Activated CD4-positive, alpha-beta T cell treated with anti-CD3 and anti-CD28 coated beads for 48 hours (primary cell): ENCODE measurements at places on chromosomes 3 and 15.
A peak's percentile ranks its signal among the peaks of the same experiment; 100 is the strongest.

- no peak for DNase-seq
Measured at GRCh38 chr15:39473298-39473947, 107.5 kb upstream of the THBS1 start.

- peak; percentile 65 for DNase-seq
Measured at GRCh38 chr3:172106989-172107388, 67.6 kb downstream of the FNDC3B start.

GRCh38 chr3:69126216-69126615, 3.8 kb upstream of the LMOD3 start:
- DNase-seq = no peak

DNA sequence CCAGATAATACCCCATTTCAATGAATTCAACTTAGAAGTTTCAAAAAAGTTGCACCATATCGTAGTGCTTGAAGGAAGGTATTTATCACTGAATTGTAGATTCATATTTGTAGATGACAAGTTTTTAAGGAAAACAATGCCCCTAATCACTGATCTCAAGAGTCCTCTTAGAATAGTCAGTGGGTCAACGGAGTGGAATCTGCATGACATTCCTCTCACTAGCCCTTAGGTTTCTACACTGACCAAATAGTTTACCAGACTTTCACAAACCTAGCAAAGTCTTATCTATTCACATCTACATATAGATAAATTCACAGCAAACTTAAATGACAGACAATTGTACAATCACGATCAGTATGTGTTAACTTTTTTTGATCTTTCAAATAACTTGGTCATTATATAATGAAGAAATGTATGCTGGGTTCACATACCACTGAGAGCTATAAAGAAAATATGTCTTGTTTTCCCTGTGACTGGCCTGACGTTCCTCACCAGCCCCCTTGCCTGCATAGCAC, 35.7 kb upstream of the PHLDB2 start:
- no peak for DNase-seq

- no peak for DNase-seq
Measured at GRCh38 chr3:106339551-106339950, 470.7 kb upstream of the CBLB start.

- DNase-seq = no peak
Measured at GRCh38 chr3:107643038-107643883, 120.5 kb downstream of the BBX start.

DNA sequence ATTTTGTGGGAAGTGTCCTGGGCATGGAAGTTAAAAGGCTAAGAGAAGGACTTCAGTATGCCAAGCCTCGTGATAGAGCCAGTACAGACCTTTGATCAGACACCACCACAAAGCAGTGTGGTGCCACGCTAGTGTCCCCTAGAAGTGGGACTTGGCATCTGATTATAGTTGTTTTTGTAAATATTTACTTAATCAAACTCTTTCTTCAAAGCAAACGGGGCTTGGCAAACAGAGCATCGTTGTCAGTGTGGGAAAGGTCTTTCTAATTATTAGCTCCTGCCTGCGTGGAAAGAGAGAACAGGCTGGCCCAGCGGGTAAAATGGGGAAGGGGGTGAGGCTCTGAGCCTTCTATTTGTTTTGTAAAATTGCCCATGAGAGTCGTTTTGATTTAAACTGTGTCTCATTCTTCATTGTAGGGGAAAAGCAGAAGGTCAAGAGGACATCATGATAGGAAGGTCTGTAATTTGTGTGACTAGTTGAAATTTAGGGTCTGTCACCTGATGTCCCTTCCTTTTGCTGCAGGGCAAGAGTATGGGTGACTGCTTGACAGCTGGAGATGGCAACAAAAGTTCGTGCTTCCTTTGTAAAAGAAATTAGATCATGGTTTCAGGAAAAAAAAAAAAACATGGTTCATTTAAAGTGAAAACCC, 105.0 kb downstream of the IQCH start:
- no peak for DNase-seq

GRCh38 chr3:111956995-111957734, 21.7 kb upstream of the ABHD10 start:
- no peak for DNase-seq

DNA sequence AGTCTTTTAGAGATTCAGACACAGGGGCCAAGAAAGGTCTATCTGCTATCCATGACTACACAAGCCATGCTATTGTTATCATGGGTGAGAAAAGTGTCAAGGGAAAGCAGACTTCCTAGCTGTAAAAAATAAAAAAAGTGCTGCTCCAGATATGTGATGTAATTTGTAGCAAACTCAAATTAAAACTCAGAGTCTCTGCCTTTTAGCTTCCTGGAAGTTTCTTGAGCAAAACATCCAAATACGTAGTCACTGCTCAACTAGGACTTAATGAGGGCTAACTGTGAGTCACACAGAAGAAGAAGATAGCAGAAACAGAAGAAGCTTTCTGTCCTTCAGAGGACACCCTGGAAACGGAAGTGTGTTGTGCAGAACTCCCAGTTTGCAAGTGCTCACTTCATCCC, 393.4 kb upstream of the NR2F2 start:
- DNase-seq = no peak

GRCh38 chr3:134136604-134137003, 106.9 kb upstream of the SLCO2A1 start:
- DNase-seq = no peak

DNA sequence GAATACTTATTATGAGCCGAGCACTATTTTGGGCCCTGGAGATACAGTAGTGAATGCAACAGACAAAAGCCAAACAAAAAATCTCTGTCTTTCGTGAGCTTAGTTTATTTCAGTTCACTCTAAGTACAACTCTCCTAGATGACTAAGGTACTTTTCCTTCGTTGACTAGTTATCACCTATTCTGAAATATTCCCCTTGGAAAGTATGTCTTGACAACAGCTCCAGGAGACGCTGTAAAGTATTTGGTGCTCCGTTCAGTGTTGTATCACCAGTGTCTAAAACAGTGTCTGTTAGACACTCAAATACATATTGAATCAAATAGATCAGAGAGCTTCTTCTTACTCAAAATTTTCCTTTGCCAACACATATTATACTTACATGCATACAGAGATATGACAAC, 119.6 kb downstream of the TFDP2 start:
- DNase-seq = no peak

GRCh38 chr15:74403991-74404563, 29.7 kb downstream of the SEMA7A start:
- no peak for DNase-seq

- peak; percentile 71 for DNase-seq
Measured at GRCh38 chr3:69250014-69250413, 127.6 kb upstream of the LMOD3 start.

GRCh38 chr3:134544316-134544715, 58.5 kb downstream of the CEP63 start:
- DNase-seq = no peak

DNA sequence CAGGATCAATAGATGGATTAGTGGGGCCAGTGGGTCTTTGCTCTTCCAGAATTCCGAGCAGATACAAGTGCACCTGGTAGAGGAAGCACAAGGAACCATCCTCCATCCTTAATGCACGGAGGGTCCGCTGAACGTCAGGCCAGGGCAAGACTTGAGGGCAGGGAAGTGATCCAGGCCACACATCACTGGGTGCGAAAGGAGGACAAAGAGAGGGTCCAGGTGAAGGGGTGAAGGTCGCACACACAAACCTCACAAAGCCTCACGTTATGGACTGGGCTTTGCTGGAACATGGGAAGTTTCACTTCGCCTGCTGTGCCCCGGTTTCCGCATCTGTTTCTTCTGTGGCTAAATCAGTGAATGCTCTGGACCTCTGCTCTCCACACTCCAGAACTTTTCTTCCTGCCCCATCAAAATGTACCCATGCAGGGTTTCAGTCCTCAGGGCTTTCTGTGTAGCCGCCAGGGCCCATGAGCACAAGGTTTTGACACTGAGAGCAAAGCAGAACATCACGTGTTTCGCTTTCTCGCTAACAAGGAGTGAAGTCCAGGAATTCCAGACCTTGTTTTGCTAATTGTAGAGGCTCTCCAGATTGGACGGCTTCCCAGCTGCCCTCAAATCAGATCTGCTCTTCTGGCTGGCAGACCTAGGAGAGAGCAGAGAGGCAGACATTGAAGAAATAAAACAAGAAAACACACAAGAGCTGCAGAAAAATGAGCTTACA, 56.3 kb downstream of the KLF15 start:
- no peak for DNase-seq

DNA sequence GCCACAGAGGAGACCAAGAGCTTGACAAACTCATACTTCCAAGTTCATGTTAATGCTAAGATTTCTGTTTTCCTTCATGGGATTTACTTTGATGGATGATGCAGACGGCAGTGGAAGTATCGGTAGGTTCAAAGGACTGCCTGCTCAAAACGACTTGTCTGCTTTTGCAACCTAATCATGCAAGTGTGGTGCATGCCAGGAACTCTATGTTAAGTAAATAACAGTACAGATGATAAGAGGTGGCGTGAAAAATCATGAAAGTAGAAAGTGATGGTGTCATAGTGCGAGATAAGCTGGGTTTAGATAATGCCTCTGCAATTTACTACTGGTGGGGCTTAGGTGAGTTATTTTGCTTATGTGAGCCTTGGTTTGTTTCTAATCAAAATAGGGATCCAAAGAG, 14.7 kb upstream of the LMCD1 start:
- DNase-seq = no peak

DNA sequence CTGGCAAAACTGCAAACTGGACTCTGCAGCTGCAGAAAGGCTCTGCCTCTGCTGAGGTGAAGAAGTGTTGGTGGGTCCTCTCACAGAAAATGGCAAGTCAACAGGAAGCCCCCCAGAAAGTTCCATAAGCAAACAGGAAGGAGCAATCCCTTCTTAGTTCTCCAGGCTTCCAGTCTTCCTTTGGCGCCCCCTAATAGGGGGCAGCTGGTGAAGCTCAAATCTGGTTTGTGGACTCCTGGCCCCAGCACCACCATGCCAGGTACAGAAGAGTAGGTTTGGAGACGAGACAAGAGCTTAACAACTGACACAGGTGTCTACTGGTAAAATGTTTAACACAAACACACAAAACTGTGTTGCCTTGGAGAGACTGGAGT, 35.5 kb downstream of the LEO1 start:
- no peak for DNase-seq

- DNase-seq = no peak
Measured at GRCh38 chr3:42670051-42670576, 15.2 kb upstream of the KLHL40 start.

DNA sequence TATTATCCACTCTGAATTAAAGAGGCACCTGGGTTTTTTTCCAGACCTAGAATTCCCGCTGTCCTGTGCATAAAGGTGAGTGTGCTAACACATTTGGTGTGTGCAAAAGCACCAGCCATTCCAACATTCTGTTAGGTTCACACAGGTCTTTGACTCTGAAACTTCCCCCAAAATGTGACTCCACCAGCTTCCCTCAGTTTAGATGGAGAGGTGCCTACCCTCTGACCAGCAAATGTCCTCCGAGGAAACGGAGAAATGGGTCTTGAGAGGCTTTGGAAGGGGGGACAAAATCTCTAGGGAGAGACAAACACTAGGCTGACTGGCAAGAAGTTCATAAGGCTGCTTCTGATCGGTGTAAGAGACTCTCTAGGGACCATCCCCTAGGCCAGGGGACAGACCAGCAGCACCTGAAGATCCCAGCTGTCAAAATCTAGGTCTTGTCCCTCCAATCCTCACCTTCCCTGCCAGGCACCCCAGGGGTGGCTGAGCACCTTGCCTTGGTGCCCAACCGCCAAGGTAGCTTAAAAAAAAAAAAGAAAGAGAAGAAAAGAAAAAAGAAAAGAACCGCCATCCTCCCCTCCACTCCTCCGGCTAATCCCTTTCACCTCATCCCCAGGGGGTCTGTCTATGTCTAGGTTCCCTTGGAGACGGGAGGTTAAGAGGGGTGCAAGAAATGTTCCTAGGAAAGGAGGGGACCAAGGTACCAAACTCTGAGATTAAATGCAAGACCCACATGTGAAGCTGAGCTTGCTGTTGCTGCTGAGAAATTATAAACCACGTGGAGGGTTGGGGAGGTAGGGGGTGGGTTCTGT, 2.0 kb upstream of the MECOM start:
- no peak for DNase-seq

DNA sequence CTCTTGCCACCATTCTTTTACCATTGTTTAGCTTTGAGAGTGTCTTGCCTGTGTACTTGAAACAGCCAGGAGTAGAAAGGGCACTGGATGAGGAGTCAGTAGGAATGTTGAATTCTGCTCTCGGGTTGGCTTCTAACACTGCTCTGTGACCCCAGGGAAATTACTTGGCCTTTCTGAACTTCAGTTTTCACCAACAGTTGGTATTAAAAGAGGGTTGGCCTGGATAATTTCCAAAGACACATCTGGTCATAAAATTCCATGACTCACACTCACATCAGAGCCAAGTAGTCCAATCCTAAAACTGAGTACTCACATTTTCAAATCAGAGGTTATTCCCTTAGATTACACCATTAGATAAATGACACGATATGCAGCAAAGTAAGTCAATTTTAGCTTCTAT, 141.6 kb downstream of the ECT2 start:
- no peak for DNase-seq

- DNase-seq = no peak
Measured at GRCh38 chr3:106065831-106066230, 197.0 kb upstream of the CBLB start.

DNA sequence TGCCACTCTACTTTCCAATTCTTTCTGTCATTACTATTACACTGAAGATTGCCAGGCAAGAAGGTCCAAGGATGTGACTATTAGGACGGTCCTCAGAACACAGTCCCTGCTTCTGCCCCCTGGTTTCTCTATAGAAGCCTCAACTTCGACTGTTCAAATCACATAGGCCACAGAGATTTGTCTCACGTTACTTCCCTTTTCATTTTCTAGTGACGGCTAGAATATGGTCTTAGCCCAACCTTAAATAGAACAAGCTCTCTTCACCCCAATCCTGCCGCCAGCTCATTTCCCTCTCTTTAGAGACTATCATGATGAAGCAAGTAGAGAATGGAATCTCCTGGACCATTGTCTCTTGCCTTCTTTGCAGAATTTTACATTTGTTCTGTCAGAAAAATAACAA, 84.9 kb downstream of the TIGIT start:
- DNase-seq = no peak

- DNase-seq = no peak
Measured at GRCh38 chr3:141308588-141309218, 59.6 kb upstream of the ZBTB38 start.

GRCh38 chr3:58237238-58237940, at the start of gene ABHD6:
Gene ABHD6, plus strand, starts transcription at chr3:58237792. Its CDS starts 18,795 bp downstream, at chr3:58256587.
- peak; percentile 85 for DNase-seq

GRCh38 chr3:123809597-123809996, 74.5 kb downstream of the MYLK start:
- no peak for DNase-seq

- DNase-seq = no peak
Measured at GRCh38 chr15:23424111-23424904, 22.7 kb downstream of the GOLGA6L2 start.

- DNase-seq = no peak
Measured at GRCh38 chr3:152121270-152121636, 147.5 kb upstream of the MBNL1 start.

DNA sequence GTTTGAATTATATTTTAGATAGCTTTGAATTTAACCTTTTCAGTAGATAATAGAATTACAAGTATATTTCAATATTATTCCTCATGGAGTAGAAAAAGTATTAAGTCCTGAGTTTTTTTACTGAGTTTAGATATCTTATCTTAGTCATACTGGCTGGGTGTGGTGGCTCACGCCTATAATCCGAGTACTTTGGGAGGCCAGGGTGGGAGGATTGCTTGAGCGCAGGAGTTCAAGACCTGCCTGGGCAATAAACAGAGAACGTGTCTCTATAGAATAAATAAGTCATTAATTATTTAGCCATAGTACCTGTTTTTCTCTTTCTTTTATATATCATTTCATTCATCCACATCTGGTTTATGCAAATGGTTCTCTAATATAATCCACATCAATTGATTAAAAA, 9.9 kb downstream of the RAP2B start:
- no peak for DNase-seq
